ENCODE measurements at places on chromosomes 1 and 21.

DNA sequence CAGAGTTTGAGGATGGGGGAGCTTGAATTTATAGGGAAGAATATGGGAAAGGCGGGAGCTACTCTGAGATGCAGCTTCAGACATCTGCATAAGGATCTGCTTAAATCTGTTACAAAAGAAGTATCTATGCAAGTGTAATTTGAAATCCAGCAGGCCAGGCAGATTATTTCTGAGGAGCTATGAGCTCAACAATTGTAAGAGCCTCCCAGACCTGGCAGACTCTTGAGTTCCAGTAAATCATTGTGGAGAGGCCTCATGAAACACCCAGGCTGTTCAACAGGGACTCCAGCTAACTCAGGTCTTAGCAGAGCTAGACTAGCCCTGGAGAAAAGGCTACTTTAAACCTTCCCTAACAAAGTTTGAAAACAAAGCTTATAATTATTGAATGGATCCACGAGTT lies 647.5 kb upstream of the CHRM3 start:
- DNase-seq: no peak
- no peaks in the 10 kb centered on the region for H3K36me3 ChIP-seq
- H3K4me3 ChIP-seq: no peak overlapping the region
- H3K27me3 ChIP-seq: no peaks in the 10 kb centered on the region
- H3K4me1 ChIP-seq: peaks cover 21% of the 10 kb centered on the region

GRCh38 chr1:8302081-8302956 lies 15.6 kb upstream of the SLC45A1 start:
- H3K27me3 ChIP-seq: peaks cover 3% of the 10 kb centered on the region
- H3K36me3 ChIP-seq: no peaks in the 10 kb centered on the region

DNA sequence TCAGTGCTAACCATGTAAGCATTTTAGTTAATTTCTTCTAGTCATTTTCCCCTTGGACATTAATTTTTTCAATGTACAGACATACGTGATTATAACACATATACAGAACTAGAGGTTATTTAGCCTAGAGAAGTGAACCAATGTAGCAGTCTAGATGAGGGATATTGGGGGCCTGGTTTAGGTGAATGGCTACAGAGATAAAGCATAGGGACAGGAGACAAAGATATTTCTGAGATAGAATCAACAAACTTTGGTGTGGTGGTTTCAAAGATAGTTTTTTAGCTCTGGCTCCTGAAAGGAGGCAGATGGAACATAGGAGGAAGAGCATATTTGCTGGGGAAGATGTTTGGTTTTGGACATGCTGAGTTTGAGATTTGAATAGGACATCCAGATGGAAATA lies 23.0 kb downstream of the RLF start:
- DNase-seq: no peak
- no peak overlapping the region for H3K27ac ChIP-seq
- H3K4me1 ChIP-seq: peaks cover 12% of the 10 kb centered on the region
- no peak overlapping the region for H3K4me3 ChIP-seq
- no peaks in the 10 kb centered on the region for H3K27me3 ChIP-seq

GRCh38 chr1:45769261-45769932 lies 18.9 kb upstream of the IPP start:
- no peaks in the 10 kb centered on the region for H3K4me1 ChIP-seq
- H3K27ac ChIP-seq: no peak overlapping the region
- no peak for DNase-seq
- H3K27me3 ChIP-seq: peaks cover under 1% of the 10 kb centered on the region
- H3K36me3 ChIP-seq: no peaks in the 10 kb centered on the region

- H3K4me1 ChIP-seq: peaks cover 38% of the 10 kb centered on the region
- H3K27ac ChIP-seq: peak overlapping the region; percentile 70
- H3K36me3 ChIP-seq: no peaks in the 10 kb centered on the region
- no peaks in the 10 kb centered on the region for H3K27me3 ChIP-seq
- H3K4me3 ChIP-seq: peak overlapping the region; percentile 56
- DNase-seq: no peak
Observed at GRCh38 chr21:37458669-37459276, 92.2 kb downstream of the DYRK1A start.

DNA sequence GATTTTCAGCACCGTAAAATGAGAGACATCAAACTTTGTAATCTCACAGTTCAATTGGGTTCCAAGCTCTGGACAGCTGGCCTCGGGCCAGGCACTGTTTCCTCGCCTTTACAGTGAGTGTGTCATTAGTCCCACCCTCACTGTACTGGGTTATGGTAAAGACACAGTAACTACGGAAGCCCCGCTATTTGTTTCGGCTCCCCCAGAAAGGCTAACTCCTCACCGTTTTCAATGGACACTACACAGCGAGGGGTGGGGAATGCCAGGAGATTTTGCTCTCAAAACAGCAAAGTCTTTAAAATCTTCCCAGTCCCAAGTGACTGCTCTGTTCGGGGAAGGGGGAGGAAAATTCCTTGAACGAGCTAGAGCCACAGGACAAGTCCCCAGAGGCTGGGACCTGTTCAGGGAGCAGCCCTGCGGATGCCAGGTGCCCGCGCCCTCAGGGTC lies 757 bp upstream of the SPSB1 start:
- peak overlapping the region; percentile 59 for H3K27ac ChIP-seq
- H3K4me1 ChIP-seq: peaks cover 32% of the 10 kb centered on the region
- DNase-seq: no peak
- H3K4me3 ChIP-seq: peak overlapping the region; percentile 78
- peaks cover 10% of the 10 kb centered on the region for H3K27me3 ChIP-seq

DNA sequence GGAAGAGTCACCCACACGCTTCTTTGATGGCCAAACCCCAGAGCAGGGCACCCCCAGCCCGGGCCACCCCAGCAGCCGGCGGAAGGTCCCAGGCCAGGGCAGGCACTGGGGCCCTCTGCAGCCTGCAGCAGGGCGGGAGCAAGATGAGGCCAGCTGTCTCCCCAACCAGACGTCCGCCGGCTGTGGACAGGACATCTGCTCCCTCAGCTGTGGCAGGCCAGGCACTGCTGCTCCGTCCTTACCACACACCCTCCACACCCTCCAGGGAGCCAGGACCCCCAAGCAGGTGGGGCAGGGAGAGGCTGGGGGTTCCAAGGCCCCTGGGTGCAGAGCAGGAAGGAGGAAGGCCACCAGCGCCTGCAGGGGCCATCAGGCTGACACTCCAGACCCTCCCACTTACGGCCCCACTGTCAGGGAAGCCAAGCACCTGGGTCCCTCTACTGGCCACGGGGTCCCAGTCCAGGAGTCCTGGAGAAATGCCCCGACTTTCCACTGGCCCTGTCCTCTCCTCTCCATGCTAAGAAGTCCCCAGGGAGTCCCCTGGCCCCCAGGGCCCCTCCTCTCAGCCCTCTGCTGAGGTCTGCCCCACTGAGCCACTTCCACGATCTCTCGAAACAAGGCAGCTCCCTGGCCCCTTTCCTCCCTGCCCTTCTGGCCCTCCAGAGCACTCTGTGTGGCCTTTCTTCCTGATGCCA lies 5.6 kb downstream of the WNT9A start:
- peak; percentile 72 for DNase-seq
- peak overlapping the region; percentile 75 for H3K27ac ChIP-seq
- peaks cover 28% of the 10 kb centered on the region for H3K4me1 ChIP-seq

DNA sequence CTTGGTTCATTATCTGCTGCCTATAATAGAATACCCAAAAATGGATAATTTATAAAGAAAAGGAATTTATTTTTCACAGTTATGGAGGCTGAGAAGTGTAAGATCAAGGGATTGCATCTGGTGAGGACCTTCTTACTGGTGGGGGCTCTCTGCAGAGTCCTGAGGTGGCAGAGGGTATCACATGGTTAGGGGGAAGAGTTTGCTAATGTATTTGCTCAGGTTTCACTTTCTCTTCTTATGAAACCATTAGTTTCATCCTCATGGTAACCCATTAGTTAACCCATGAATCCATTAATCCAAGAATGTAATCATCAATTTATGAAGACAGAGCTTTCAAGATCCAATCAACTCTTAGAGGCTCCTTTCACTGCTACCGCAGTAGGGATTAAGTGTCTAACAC lies 120.6 kb downstream of the DNM3 start:
- no peak overlapping the region for H3K4me3 ChIP-seq
- H3K27ac ChIP-seq: no peak overlapping the region
- no peaks in the 10 kb centered on the region for H3K36me3 ChIP-seq
- no peaks in the 10 kb centered on the region for H3K27me3 ChIP-seq
- no peak for DNase-seq

Data from glutamatergic neuron (in vitro differentiated cells).